ENCODE measurements at places on chromosomes 4 and X.

DNA sequence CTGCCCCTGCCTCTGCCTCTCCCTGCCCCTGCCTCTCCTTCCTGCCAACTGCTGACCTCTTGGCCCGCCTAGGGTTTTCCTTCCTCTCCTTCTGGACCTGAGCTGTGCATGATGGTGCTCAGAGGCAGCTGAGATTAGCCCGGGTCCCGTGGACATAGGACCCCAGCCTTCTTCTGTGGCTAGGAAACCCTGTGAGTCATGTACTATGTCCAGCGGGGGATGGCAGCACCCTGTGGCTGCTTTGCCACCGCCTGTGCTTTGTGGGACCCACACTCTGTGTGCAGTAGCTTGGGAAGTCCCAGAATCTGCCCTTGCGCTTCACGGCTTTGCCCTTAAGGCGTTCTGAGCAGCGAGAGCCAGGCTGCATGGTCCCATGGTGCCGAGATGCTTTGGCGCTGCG, 105.5 kb upstream of the PSAPL1 start:
- no peak for DNase-seq

- no peak for DNase-seq
Measured at GRCh38 chr4:16757080-16757521, 141.3 kb downstream of the LDB2 start.

GRCh38 chr4:18749391-18749790, 727.8 kb upstream of the LCORL start:
- DNase-seq: no peak

- no peak for DNase-seq
Measured at GRCh38 chr4:128320656-128321055, 33.0 kb upstream of the PGRMC2 start.

- DNase-seq: no peak
Measured at GRCh38 chr4:134027931-134028330, 173.7 kb downstream of the PABPC4L start.

GRCh38 chr4:121485190-121485804, 104.5 kb upstream of the QRFPR start:
- no peak for DNase-seq

- no peak for DNase-seq
Measured at GRCh38 chrX:38824176-38824575, 22.9 kb downstream of the MID1IP1 start.

GRCh38 chr4:107183155-107183774, 147.2 kb upstream of the DKK2 start:
- DNase-seq: no peak

DNA sequence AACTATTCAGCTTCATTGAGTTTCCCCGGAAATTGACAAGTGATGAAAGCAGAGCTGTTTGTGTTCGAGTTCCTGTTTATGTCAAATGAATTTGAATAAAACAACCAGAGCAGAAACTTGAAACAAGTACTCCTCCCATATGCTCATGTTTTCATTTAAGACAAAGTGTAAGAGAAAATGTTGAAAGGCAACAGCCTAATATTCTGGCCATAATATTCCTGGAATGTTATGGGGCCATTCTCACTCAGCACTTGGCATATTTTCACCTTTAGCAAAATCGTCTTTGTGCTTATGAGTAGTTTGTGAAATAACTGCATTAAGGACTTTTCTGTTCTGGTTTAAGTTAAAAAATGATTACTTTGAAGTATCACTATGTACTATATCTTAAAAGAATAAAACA, 276.0 kb upstream of the FAT1 start:
- DNase-seq: no peak

- no peak for DNase-seq
Measured at GRCh38 chrX:2642146-2642545, 48.9 kb upstream of the CD99 start.

- no peak for DNase-seq
Measured at GRCh38 chrX:33324099-33324498, 112.8 kb upstream of the DMD start.

- DNase-seq: no peak
Measured at GRCh38 chrX:13463608-13464007, 105.8 kb upstream of the EGFL6 start.

- DNase-seq: no peak
Measured at GRCh38 chrX:41655631-41656030, 33.1 kb upstream of the GPR34 start.
